Left ventricle myocardium inferior (tissue), 1 donor: ENCODE measurements at places on chromosomes 7 and 10. TPM values are rescaled to one million over a fixed set of nuclear protein-coding genes. Genes with fewer than 3 reads are reported as not detected.

DNA sequence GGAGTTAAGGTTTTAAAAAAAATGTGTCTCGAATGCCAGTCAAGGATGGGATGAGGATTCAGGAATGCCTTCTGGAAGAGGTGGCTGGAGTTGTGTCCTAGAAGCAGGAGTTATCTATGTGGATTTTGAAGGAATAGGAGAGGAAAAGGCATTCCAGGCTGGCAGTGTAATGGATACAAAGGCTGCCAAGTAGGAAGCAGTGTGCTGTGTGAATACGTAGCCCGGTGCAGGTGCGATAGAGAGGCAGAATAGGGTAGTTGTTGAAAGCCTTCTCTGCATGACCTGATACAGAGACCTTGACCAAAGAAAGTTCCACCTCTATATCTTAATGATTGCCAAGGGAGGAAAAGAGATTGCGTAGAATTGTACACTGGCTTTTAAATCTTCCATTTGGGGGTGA is 128.1 kb upstream of the ITGB1 start:
- H3K27me3 ChIP-seq, result peaks cover 27% of the 10 kb centered on the region
- no peaks in the 10 kb centered on the region for H3K36me3 ChIP-seq
- DNase-seq, result no peak
- no peak overlapping the region for H3K4me3 ChIP-seq

DNA sequence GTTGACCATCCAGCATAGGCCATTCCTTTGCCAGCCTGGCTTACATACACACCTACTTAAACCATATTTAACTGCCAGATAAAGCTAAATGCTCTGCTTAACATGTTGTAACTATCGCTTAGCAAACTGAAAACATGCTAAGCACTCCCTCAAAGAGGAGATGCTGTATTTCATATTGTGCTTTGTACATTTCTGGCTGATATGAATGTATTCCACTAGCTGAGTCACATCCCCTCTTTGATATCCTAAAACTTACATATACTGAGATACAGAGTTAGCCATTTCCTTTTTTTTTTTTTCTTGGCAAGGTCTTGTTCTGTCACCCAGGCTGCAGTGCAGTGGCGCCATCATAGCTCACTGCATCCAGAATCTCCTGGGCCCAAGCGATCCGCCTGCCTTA is 99.4 kb downstream of the TPST1 start:
- no peak overlapping the region for H3K4me3 ChIP-seq
- no peak overlapping the region for H3K27ac ChIP-seq
- no peaks in the 10 kb centered on the region for H3K27me3 ChIP-seq
- H3K36me3 ChIP-seq, result no peaks in the 10 kb centered on the region
- no peak for DNase-seq
- H3K4me1 ChIP-seq, result no peaks in the 10 kb centered on the region

GRCh38 chr7:6631605-6632004 is 5.5 kb upstream of the ZNF316 start:
- DNase-seq, result no peak
- no peak overlapping the region for H3K27ac ChIP-seq
- no peak overlapping the region for H3K4me3 ChIP-seq
- no peaks in the 10 kb centered on the region for H3K36me3 ChIP-seq

GRCh38 chr7:114900127-114900526 is 21.8 kb upstream of the MDFIC start:
- H3K36me3 ChIP-seq, result no peaks in the 10 kb centered on the region
- no peak for DNase-seq
- H3K27me3 ChIP-seq, result no peaks in the 10 kb centered on the region
- no peak overlapping the region for H3K27ac ChIP-seq
- H3K4me3 ChIP-seq, result no peak overlapping the region

GRCh38 chr7:148620749-148621359 is 30.3 kb downstream of the C7orf33 start:
- H3K4me1 ChIP-seq, result peaks cover 9% of the 10 kb centered on the region
- H3K27me3 ChIP-seq, result peaks cover 54% of the 10 kb centered on the region
- H3K27ac ChIP-seq, result no peak overlapping the region
- no peak for DNase-seq
- H3K36me3 ChIP-seq, result no peaks in the 10 kb centered on the region

- no peaks in the 10 kb centered on the region for H3K27me3 ChIP-seq
- H3K27ac ChIP-seq, result peak overlapping the region; percentile 100
- H3K4me1 ChIP-seq, result peaks cover 51% of the 10 kb centered on the region
- no peak for DNase-seq
- peak overlapping the region; percentile 99 for H3K4me3 ChIP-seq
Measured at GRCh38 chr10:104253606-104254410, 884 bp upstream of the GSTO1 start.

- H3K27me3 ChIP-seq, result no peaks in the 10 kb centered on the region
- no peak for DNase-seq
- H3K36me3 ChIP-seq, result no peaks in the 10 kb centered on the region
- no peak overlapping the region for H3K4me3 ChIP-seq
Measured at GRCh38 chr7:83873459-83873858, 224.5 kb upstream of the SEMA3E start.

DNA sequence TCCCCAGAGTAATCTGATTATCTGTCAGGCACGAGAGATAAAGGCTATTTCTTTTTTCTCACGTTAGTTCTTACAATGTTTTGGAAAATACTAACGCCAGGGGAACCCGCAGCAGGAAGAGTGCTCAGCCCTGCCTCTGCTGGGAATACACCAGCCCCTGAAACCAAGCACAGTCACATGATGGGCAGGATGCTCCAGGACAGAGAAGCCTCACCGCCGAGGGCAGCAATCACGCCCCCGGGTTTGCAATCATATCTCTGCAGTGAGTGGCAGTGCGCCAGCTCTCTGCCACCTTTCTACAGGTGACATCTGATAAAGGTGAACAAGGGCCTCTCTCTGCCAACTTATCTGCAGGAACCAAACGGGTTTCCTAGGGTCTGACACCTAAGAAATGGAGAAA is 39.8 kb downstream of the BRI3 start:
- H3K27me3 ChIP-seq, result peaks cover 17% of the 10 kb centered on the region
- H3K36me3 ChIP-seq, result no peaks in the 10 kb centered on the region
- no peak for DNase-seq
- no peak overlapping the region for H3K27ac ChIP-seq
- H3K4me1 ChIP-seq, result peaks cover 5% of the 10 kb centered on the region

- H3K36me3 ChIP-seq, result peaks cover 56% of the 10 kb centered on the region
- DNase-seq, result no peak
- no peak overlapping the region for H3K27ac ChIP-seq
- no peaks in the 10 kb centered on the region for H3K27me3 ChIP-seq
Measured at GRCh38 chr10:86472061-86472460, 49.5 kb downstream of the WAPL start.

GRCh38 chr10:72328829-72329204 is 25.9 kb downstream of the DNAJB12 start:
- peak overlapping the region; percentile 91 for H3K27ac ChIP-seq
- H3K4me1 ChIP-seq, result peaks cover 88% of the 10 kb centered on the region
- no peak for DNase-seq
- no peak overlapping the region for H3K4me3 ChIP-seq
- H3K36me3 ChIP-seq, result peaks cover 3% of the 10 kb centered on the region

DNA sequence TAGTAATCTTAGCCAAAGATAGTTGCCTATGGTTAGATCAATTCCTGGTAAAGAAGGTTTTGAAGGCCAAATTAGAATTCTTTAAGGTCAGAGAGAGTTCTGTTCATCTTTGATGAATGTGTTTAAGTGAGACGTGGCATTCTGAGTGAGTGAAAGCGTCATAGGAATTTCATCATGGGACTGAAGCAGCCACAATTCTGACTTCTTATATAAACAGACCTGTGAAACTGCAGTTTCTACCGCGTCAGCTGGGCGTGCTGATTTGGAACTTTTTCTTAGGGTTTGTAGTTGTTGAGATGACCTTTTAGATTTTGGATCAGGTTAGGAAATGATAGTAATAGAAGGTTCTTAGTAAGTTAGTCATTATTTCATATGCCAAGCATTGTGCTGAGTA is 103.8 kb downstream of the CNNM2 start:
- no peak overlapping the region for H3K27ac ChIP-seq
- H3K27me3 ChIP-seq, result no peaks in the 10 kb centered on the region
- no peak overlapping the region for H3K4me3 ChIP-seq
- no peak for DNase-seq

The ZNF33A gene
- total RNA-seq, result 24.3 TPM

The LIPN gene
- not detected for total RNA-seq

The MEOX2 gene
- total RNA-seq, result 7.7 TPM

The RBM20 gene
- total RNA-seq, result 101 TPM

The SUV39H2 gene
- 4.8 TPM for total RNA-seq

The MINDY4 gene
- total RNA-seq, result 3.8 TPM

The SDHAF3 gene
- total RNA-seq, result 20.5 TPM

The SNCG gene
- 14.7 TPM for total RNA-seq
